ENCODE measurements at places on chromosomes 3 and 15.

DNA sequence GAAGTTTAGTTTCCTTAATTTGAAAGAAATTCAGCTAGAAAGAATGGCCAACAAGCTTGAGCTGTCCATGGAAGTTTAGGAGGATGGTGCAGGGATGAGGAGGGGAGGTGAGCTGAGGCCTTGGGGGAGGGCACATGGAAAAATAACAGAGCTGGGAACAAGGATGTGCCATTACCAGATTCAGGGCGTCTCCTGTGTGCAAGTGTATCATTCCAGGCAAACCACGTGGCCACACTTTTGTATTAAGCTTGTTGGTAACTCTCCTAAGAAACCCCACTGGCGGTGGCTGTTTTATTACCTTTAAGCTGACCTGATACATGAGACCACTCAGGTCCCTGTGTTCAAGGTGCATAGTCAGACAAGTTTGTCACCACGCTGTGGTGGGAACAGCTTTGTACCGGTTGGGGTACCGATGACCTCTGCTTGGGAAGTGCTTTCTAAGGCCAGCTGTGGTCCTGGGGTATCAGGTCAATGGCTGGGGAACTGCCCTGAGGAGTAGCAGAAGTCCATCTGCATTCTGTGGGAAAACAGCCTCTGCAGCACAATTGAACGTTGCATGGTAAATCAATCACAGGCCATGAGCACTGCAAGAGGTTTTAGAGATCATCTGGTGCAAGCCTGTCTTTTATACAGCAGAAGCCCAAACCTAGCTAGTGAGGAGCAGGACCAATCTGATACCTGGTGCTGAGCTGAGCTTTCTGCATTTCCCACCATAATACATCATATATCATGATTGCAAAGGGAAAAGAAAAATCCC, 235.5 kb downstream of the THSD4 start:
- no peak for DNase-seq

GRCh38 chr3:52986938-52987337, 58.9 kb downstream of the SFMBT1 start:
- peak; percentile 55 for DNase-seq

DNA sequence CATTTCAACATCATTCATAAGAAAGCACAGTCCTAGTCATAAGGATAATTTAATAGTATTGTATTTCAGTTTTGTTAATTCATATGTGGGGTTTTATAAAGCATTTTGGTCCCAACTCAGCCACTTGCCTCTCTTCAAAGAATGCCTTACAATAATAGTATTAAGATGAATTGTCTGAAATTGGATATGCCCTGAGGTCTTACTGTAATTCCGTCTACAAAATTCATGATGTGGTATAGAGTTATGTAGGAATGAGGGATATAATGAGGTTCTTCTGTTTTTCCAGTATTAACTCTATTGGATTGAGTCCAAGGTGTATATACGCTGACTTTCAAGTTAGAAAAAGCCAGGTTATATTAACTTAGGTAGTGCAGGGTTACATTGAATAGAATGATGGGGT, 177.0 kb downstream of the GOLIM4 start:
- DNase-seq = no peak

GRCh38 chr3:156816091-156816793, 9.9 kb upstream of the LEKR1 start:
- peak; percentile 87 for DNase-seq

- DNase-seq = no peak
Observed at GRCh38 chr3:53702776-53703530, 143.3 kb downstream of the CHDH start.

- no peak for DNase-seq
Observed at GRCh38 chr3:143859465-143860203, 11.4 kb upstream of the SLC9A9 start.
